ENCODE measurements at places on chromosomes 6 and 20.

DNA sequence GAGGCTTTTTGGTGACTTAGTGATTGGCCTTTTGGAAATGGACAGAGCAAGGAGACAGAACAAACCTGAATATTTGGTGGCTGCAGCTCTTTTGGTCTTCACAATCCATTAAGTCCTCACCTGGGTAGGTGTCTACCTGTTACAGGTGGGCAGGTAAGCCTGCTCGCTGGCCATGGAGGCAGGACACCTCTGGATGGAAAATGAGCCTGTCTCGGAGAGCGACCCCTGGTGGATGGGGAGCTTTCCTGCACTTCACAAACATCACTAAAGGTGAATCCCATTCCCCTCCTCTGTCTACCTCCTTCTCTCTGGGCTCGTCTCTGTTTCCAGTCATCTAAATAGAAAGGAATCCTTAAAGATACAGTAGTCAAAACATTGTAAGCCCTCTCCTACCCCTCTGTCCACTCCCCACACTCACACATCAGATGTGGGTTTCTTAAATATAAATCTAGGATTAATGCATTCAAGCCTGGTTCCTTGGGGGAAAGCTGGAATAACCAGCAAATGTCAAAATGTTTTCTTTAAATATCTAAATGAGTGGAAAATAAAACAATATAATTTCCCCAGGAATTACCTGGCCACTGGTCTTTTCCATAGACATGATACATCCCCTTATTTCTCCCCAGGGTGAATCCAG lies 304.9 kb downstream of the CDH26 start:
- no peak for DNase-seq

DNA sequence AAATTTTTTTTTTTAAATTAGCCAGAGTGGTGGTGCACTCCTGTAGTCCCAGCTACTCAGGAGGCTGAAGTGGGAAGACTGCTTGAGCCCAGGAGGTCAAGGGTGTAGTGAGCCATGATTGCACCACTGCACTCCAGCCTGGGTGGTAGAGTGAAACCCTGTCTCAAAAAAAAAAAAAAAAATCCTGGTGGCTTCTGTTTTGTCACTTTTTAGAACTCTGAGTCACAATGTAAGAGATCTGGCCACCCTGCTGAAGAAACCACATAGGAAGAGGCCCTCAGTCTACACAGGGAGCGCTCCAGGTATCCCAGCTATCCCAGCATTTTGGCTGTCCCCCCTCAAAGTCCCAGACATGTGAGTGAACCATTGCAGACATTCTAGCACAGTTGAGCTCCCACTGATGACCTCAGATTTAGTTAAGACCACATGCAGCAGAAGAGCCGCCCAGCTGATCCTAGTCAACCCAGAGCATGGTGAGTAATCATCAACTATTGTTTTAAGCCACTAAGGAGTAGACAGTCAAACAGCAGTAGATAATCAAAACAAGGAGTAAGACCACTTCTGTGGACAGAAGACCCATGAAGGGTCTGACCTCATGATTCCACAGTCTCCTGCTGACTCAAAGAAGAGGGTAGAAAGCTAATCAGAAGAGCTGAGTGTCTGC lies 12.7 kb upstream of the ARFGEF2 start:
- no peak for DNase-seq

GRCh38 chr6:33746036-33746600 lies 587 bp downstream of the IP6K3 start:
- DNase-seq = peak; percentile 41

GRCh38 chr6:113077794-113078193 lies 730.7 kb downstream of the RFPL4B start:
- DNase-seq = no peak

GRCh38 chr6:161216616-161217205 lies 57.1 kb downstream of the AGPAT4 start:
- no peak for DNase-seq
